ENCODE measurements at places on chromosomes 5 and 9. TPM values are rescaled to one million over a fixed set of nuclear protein-coding genes. Genes with fewer than 3 reads are reported as not detected.

Gene OTULINL
- 4.3 TPM for total RNA-seq

- peaks cover 16% of the 10 kb centered on the region for H3K4me1 ChIP-seq
- H3K27ac ChIP-seq, result no peak overlapping the region
- H3K27me3 ChIP-seq, result no peaks in the 10 kb centered on the region
- H3K4me3 ChIP-seq, result no peak overlapping the region
- no peak for DNase-seq
Observed at GRCh38 chr5:109714592-109714991, 24.9 kb downstream of the MAN2A1 start.

Gene FAM151B
- total RNA-seq, result 5.7 TPM

Gene ZDHHC11B
- total RNA-seq, result not detected

Gene AGXT2
- not detected for total RNA-seq

DNA sequence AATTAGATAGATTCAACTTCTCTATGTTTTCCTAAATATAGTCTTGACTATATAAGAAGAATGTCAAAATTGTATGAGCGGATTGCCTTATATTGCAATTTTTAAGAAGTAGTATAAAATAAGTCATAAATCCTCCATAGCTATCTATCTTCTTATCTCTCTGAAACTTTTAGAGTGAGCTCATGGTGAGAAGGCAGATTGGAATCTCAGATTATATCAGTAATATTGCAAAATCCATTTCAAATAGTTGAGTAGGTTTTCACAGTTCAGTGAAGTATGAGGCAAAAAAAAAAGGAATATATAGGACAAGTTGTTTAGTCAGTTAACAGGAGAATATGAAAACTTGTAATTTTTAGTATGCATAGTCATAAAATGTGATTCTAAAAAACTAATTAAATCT is 156.4 kb downstream of the FAM174A start:
- H3K27ac ChIP-seq, result no peak overlapping the region
- peaks cover 2% of the 10 kb centered on the region for H3K36me3 ChIP-seq
- no peak overlapping the region for H3K4me3 ChIP-seq
- H3K27me3 ChIP-seq, result peaks cover 16% of the 10 kb centered on the region

- no peak overlapping the region for H3K27ac ChIP-seq
- no peak overlapping the region for H3K4me3 ChIP-seq
- DNase-seq, result no peak
- H3K36me3 ChIP-seq, result peaks cover 1% of the 10 kb centered on the region
Observed at GRCh38 chr9:14467675-14468374, 153.9 kb upstream of the NFIB start.

Gene CCDC183
- 1.4 TPM for total RNA-seq

DNA sequence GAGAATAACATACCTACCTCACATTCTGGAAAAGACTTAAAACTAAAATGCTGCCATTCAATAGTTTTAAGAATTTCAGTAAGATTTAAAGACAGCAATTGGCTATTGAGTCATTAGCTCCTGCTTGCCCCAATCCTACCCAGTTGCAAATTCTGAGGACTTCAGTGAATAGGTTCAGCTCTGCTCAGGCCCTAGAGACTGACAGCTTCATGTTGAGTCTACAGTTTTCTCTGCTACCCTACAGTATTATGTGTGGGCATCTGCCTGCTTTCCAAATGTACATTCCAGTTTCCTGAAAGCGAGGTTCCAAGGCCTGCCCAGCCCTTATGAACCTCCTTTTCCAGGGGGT is 61.5 kb downstream of the ARSB start:
- H3K27me3 ChIP-seq, result no peaks in the 10 kb centered on the region
- H3K4me1 ChIP-seq, result peaks cover 22% of the 10 kb centered on the region
- no peak overlapping the region for H3K4me3 ChIP-seq

Gene PCDHB9
- total RNA-seq, result 3.1 TPM

- no peaks in the 10 kb centered on the region for H3K27me3 ChIP-seq
- H3K4me3 ChIP-seq, result no peak overlapping the region
- H3K27ac ChIP-seq, result no peak overlapping the region
- H3K36me3 ChIP-seq, result peaks cover 2% of the 10 kb centered on the region
- DNase-seq, result no peak
Observed at GRCh38 chr5:55308254-55308836, 556 bp downstream of the MTREX start.

DNA sequence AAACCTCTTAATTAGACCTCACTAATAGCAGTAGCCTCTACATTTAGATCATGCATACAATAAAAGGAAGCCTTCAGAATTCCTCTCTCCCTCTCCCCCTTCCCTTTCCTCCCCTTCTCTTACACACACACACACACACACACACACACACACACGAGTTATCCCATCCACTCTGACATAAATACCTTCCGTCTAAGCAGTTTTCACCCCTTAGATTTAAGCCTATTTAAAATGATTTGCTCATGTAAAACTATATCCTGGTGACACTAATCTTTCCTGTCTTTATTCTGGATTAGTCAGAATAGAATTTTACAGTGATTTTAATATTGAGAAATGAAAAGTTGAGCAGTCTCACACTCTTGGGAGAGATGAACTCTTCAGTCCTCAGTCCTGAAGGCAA is 35.0 kb downstream of the PRELID2 start:
- H3K27ac ChIP-seq, result no peak overlapping the region
- H3K36me3 ChIP-seq, result peaks cover 3% of the 10 kb centered on the region
- H3K4me3 ChIP-seq, result no peak overlapping the region
- no peaks in the 10 kb centered on the region for H3K4me1 ChIP-seq
- DNase-seq, result no peak

DNA sequence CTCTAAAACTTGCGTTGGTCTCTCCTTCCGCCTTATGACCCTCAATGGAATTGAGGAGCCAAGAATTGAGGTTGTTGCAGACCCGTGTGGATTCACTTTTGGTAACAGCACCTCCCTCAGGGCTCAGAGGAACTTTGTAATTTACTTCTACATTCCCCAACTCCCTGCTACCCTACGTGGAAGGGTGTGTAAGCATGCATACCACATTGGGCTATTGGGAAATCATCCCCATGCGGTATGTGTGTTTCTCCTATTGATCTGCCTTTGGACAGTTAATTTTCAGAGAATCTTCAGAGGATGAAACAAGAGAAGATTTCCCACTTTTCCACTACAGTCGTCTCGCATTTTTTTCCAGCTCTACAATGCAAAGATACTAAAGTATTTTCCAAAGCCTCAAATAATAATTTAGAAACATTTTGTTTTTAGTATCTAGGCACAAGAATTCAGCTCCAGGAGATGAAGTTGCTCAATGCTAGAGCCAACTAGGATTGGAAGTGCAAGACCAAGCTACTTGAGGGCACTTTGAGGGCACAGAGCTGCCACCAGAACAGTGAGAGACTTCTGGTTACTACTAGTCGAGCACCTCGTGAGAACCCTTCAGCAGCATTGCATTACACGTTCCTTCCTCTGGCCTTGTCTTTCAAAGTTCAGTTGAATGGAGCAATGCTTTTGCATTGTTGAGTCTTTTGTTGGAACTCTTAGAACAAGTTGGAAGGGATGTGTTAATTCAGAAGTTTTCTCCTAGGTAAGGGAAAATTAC is 3.4 kb downstream of the C1QTNF3 start:
- peaks cover 1% of the 10 kb centered on the region for H3K36me3 ChIP-seq
- H3K27me3 ChIP-seq, result no peaks in the 10 kb centered on the region
- no peak for DNase-seq

Gene RELL2
- total RNA-seq, result 5.2 TPM

DNA sequence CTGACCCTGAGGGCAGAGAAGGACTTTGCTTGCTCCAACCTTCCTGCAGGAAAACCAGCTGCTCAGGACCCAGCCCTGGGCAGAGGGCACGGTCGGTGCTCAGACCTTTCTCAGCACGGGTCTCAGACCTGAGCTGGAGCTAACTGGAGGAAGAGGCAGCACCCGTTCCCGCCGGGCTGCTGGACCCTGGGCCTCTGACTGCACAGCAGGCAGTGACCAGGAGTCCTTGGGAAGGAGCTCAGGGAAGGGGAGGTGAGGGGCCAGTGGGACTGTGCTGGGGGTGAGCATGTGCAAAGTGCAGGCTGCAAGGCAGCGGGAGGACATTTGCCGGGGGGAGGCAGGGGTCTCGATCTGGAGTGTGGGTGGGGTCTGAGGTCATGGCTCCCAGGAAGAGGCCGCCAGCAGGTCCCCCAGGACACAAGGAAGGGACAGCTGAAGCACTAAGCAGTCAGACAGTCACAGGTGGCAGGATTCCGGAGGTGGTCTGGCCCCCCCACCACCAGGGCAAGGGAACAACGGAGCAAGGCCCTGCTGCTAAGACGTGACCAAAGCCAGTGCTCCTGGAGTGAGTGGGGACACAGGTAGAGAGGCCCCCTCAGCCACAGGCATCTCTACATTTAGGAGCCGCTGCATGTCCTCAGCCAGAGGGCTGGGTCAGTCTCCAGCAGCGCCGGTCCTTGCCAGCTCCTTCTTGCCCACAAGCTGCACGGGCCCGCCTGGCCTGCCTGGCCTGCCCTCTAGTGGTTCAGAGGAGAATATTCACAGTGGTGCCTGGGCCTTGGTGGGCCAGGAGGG is 4.8 kb upstream of the DPM2 start:
- H3K36me3 ChIP-seq, result peaks cover 21% of the 10 kb centered on the region
- no peak overlapping the region for H3K4me3 ChIP-seq
- no peaks in the 10 kb centered on the region for H3K27me3 ChIP-seq
- H3K27ac ChIP-seq, result no peak overlapping the region
- peaks cover 22% of the 10 kb centered on the region for H3K4me1 ChIP-seq

Gene TSSK1B
- 0.10 TPM for total RNA-seq

GRCh38 chr9:136204838-136205706 is at the start of gene LHX3:
TSS of gene LHX3 (minus strand) at chr9:136205128. CDS start at chr9:136205012, 116 bp downstream.
- H3K27ac ChIP-seq, result no peak within 1 kb of the TSS
- H3K27me3 ChIP-seq, result peaks cover 24% of the 10 kb centered on the region
- DNase-seq, result no peak
- H3K36me3 ChIP-seq, result peaks cover 5% of the 10 kb centered on the region
- H3K4me3 ChIP-seq, result no peak within 1 kb of the TSS
- H3K4me1 ChIP-seq, result no peaks in the 10 kb centered on the region

- H3K4me3 ChIP-seq, result no peak overlapping the region
- no peak overlapping the region for H3K27ac ChIP-seq
- peaks cover 35% of the 10 kb centered on the region for H3K4me1 ChIP-seq
Observed at GRCh38 chr5:38551030-38552017, 5.1 kb downstream of the LIFR start.

DNA sequence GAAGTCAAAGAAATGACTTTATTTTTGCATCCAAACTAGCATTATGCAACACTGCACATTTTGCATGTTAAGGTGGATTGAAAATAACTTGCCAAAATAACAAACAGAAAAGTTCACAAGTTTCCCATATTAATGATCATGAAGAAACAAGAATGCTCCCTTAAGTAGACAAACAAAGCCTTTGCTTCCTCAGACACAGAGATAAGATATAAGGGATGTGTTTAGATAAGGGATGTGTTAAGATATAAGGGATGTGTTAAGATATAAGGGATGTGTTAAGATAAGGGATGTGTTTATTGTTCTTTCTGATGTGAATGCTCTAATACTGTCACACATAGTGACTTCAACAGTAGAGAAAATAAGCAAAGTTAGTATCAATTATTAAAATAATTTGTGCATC is 174.8 kb downstream of the GABRG2 start:
- H3K4me1 ChIP-seq, result no peaks in the 10 kb centered on the region
- H3K4me3 ChIP-seq, result no peak overlapping the region
- H3K36me3 ChIP-seq, result no peaks in the 10 kb centered on the region
- H3K27ac ChIP-seq, result no peak overlapping the region

Gene JADE2
- total RNA-seq, result 16.8 TPM

DNA sequence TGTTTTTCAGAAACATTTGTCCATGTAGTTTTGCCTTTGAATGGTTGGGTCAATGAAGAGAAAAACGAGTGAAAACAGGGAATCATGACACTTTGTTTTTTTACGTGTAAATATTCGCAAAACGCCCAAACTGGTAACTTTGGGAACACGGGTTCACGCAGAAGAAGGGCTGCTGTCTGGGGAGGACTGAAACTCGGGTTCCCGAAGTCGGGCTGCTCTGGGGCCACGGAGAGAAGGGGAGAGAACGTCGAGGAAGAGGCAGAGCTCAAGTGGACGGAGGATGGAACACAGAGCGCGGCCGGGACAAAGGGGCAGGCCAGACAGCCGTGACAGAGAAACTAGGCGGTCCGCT is 478 bp upstream of the SETD9 start:
- peak; percentile 92 for DNase-seq
- H3K27ac ChIP-seq, result peak overlapping the region; percentile 93
- peak overlapping the region; percentile 80 for H3K4me3 ChIP-seq
- H3K36me3 ChIP-seq, result peaks cover 5% of the 10 kb centered on the region

Gene OLFM1
- 1.2 TPM for total RNA-seq

- H3K4me3 ChIP-seq, result no peak overlapping the region
- peaks cover 11% of the 10 kb centered on the region for H3K4me1 ChIP-seq
- no peaks in the 10 kb centered on the region for H3K36me3 ChIP-seq
Observed at GRCh38 chr5:39696672-39697398, 272.1 kb upstream of the DAB2 start.

Gene GZMA
- total RNA-seq, result not detected

GRCh38 chr5:107631805-107632362 is 38.9 kb downstream of the EFNA5 start:
- no peaks in the 10 kb centered on the region for H3K36me3 ChIP-seq
- H3K4me3 ChIP-seq, result no peak overlapping the region
- no peak overlapping the region for H3K27ac ChIP-seq
- no peak for DNase-seq
- no peaks in the 10 kb centered on the region for H3K27me3 ChIP-seq

DNA sequence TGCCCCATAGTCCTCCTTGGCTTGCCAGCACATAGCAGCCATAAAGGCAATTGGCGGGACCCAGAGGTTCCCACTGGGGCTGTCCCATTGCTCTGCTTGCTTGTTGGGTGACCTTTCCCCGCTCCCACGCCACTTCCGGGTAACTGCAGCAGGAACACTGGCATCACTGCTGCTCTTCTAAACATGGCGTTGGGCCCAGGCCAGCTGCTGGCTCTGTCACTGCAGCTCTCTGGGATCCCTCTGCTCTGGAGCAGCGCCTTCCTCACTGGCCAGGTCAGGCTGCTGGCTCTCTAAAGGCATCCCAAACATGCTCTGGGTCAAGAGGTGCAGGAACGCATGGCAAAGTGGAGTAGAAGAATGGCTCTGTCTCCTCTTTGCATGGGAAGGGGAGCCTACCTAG is 92.9 kb downstream of the DRD1 start:
- H3K27me3 ChIP-seq, result peaks cover 13% of the 10 kb centered on the region
- no peak overlapping the region for H3K27ac ChIP-seq
- H3K36me3 ChIP-seq, result no peaks in the 10 kb centered on the region
- H3K4me3 ChIP-seq, result no peak overlapping the region
- H3K4me1 ChIP-seq, result no peaks in the 10 kb centered on the region

Gene RNF130
- 43.4 TPM for total RNA-seq

DNA sequence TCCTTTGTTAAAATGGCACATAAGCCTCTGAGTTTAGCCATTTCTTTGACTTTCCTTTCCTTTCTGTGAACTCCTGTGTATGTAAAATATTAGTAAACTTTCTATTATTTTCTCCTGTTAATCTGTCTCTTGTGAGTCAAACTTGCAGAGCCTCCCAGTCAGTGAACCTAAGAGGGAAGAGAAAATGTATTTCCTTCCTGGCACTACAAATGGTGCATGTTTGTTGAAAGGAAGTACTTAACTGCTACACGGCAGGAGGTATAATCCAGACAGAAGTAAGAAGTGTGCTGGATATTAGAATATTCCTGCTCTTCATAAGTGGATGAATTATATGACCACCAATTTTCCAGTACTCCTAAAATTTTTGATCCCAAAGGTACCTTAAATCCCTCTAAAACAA is 23.0 kb downstream of the CTSL start:
- H3K4me3 ChIP-seq, result no peak overlapping the region
- no peaks in the 10 kb centered on the region for H3K36me3 ChIP-seq
- peaks cover 9% of the 10 kb centered on the region for H3K27me3 ChIP-seq
- no peak for DNase-seq

Gene DDX4
- total RNA-seq, result not detected
